CD4-positive, CD25-positive, alpha-beta regulatory T cell (primary cell): ENCODE measurements at places on chromosomes 1 and 21.

DNA sequence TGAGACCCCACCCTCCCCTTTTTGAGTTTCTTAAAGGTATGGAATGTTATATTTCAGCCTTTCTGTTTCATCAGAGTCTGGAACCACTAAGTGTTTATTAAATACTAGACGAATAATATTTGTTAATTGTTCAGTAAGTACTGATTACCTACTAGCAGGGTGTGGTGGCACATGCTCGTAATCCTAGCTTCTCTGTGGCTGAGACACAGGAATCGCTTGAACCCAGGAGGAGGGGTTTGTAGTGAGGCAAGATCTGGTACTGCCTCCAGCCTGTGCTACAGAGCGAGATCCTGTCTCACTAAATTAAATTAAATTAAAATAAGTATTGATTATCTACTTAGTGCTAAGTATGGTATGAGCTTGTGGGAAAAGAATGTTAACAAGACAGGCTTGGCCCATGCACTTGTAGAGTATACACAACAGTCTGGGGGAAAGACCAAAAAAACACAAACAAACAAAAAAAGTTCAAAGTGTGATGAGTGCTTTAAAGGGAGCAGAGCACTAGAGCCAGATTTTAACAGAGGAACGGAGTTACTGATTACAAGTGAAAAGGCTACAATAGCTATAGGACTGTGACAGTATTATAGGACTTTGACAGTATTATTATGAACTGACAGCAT is 2.4 kb downstream of the CEPT1 start:
- DNase-seq = no peak

GRCh38 chr21:33075128-33075527 is 5.2 kb downstream of the OLIG1 start:
- no peak for DNase-seq

- no peak for DNase-seq
Observed at GRCh38 chr1:101971304-101971703, 25.4 kb downstream of the OLFM3 start.

- no peak for DNase-seq
Observed at GRCh38 chr1:95176861-95177260, 57.1 kb upstream of the RWDD3 start.

- DNase-seq = no peak
Observed at GRCh38 chr21:26055010-26055409, 115.6 kb downstream of the APP start.

GRCh38 chr1:68319907-68320306 is 87.6 kb upstream of the WLS start:
- DNase-seq = no peak

GRCh38 chr1:75789988-75790387 is 3.9 kb downstream of the RABGGTB start:
- no peak for DNase-seq

GRCh38 chr1:154575147-154575927 is 7.8 kb downstream of the CHRNB2 start:
- no peak for DNase-seq

- no peak for DNase-seq
Observed at GRCh38 chr1:62722796-62723195, 34.6 kb upstream of the DOCK7 start.

- no peak for DNase-seq
Observed at GRCh38 chr1:177328251-177328650, 157.5 kb downstream of the BRINP2 start.

DNA sequence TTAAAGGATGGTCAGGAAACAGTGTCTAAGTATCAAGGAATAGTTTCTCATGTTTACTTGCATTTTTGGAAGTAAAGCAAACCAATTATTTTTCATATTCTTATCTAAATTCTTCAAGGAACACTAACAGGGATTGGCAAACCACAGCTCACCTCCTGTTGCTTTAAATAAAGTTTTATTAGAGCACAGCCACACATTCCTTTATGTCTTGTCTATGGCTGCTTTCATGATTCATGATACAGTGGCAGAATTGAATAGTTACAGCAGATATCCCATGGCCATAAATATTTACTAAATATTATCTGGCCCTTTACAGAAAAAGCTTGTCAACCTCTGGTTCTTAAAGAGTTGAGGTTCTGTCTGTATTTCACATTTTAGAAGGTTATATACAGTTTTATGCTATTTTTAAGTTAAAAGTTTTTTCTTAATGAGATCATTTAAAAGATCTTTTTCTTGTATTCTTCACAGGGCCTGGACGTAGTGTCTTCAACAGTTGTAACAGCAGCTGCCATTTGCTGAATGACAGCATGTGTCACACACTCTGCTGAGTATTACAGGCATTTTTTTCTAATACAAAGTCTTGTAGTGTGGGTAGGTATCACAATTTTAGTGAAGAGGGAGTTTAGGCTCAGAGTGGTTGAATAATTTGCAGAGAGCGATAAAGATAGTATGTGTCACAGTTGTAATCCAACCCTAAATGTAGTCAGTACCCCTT is 2.6 kb downstream of the ZNF691 start:
- no peak for DNase-seq

GRCh38 chr1:212412374-212412773 is 2.3 kb downstream of the PACC1 start:
- DNase-seq = no peak

DNA sequence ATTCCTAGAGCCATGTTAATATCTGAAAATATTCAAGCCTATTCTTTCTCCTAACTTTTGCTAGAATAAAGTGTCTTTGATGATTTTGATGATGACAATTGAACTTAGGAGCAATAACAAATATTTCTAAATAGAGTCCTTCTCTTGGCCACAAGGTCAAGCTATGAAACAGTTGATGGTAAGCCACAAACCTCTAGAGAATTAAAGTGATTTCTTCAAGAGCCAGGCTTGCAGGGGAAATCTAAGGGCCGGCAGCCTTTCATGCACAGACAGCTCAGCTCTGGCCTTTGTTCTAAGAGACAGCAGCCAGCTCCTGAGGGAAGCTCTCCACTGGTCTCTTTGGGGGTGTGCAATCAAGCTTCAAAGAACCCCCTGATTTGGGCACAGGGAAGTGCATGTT is 59.0 kb downstream of the SUSD4 start:
- DNase-seq = no peak

DNA sequence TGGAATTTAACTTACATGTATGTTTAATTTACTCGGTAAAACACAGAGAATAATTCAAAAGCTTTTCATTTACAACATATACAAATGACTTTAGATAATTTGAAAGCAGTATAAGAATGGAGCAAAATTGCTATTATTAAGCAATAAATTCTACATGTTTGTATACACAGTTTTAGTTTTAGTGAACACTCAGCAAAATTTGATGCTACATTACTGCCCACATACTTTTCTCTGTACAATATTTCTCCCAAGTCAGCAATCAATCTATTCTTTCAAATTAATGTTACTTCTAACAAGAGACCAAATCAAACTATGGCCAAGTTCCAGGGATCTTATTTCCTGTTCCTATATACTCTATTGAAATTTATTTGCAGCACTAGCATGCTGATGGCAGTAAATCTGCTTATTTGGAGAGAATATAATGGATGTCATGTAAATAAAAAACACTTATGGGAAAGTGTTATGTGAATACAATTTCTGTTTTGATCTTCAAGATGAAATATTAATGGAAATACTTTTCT is 82.6 kb upstream of the BRINP3 start:
- no peak for DNase-seq

DNA sequence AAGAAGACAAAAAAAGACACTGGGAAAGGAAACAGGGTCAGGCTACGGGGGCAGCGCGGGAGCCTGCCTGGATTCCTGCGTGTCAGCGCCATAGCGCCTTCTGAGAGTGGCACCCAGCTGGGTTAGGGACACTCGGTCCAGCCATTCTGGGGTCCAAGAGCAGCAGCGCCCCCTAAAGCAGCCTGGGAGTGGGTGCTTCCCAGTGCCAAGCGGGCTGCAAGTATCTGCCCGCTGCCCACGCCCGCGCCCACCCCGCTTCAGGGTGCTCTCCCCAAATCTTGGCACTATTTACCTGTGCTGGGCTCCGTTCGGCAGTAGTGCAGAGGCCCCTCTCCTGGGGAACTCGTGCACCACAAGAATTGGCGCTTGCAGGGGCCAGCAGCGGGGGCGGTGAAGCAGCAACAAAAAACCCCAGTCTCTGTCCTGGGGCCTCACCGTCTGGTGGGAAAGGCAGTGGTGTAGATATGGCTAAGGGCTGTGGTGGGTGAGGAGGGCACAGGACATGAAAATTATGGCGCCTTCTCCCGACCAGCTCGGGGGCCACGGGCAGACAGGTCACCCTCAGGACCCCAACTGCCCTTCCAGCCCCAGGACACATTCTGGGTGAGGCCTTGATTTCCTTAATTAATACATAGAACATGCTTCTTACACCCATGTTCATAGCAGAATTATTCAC is 24.1 kb upstream of the LBR start:
- no peak for DNase-seq

- DNase-seq = no peak
Observed at GRCh38 chr1:35555601-35556477, 1.4 kb downstream of the KIAA0319L start.

DNA sequence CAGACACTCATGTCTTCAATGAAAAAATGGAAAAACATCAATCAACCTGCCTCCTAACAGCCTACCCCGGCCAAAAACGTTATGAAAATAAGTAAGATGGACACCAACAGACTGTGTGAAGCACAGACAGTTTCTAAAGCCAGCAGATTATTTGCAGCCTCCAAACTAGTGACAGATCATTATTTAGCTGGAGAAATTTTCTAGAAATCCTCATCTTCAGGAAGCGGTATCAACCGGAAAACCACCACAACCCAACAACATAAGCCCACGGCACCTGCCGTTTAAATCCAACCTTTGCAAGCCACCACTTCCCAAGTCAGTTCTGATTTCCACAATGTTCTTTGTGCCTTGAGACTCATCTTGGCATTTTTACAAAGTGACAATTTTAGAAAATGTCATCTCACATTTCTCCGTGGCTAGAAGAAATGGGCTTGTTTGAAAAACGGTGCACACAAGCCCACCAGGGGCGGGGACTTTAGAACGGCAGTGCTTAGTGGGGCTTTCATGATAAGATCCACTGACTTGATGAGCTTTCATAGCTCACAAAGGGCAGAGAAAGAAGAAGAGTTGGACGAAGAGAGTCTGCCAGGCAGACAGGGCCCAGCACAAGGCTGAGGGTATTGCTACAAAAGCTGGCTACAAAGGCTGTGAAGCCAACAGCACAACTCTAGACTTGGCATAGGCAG is 34.5 kb downstream of the LRRC38 start:
- DNase-seq = no peak

DNA sequence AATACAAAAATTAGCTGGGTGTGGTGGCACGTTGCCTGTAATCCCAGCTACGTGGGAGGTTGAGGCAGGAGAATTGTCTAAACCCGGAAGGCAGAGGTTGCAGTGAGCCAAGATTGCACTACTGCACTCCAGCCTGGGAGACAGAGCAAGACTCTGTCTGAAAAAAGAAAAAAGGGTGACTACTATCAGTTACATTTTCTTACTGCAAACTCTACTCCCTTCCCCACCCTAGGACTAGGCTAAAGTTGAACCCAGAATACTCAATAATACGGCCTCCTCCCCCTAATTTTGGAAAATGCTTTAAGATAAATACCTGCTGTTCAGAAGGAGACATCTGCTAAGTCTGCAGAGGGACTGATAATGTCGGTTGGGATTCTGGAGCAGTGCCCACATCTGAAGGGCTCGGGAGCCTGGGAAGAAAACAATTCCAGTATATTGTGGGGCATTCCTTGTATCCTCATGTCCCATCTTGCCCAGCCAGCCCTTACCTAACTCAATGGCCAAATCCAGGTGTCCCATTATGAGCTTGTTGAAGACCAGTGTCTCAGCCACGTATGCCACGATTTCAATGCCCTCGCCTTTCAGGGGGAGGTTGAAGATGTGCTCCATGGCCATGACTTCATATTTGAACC is 89.7 kb downstream of the ADCY10 start:
- no peak for DNase-seq

- DNase-seq = no peak
Observed at GRCh38 chr1:54857746-54858561, 29.0 kb downstream of the DHCR24 start.

GRCh38 chr1:1122981-1123480 is 7.1 kb upstream of the C1orf159 start:
- DNase-seq = no peak

GRCh38 chr1:39648496-39648895 is 9.1 kb upstream of the HEYL start:
- no peak for DNase-seq

DNA sequence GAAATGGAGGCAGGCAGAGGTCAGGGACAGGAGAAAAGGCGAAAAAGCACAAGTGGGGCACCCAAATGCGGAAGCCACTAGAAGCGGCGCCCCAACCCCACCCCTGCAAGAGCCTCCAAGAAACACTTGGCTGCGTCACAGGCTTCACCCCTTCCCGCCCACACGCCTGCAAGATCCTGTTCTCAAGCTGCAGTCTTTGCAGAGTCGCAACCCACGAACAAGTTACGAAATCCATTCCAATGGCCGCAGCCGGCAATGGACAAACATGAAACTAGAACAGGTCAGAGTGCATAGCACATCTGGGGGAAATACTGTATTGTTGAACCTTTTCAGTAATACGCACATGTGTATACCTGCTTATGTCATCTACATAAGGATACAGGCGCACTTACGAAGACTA is 103.6 kb downstream of the PSMG1 start:
- no peak for DNase-seq

- no peak for DNase-seq
Observed at GRCh38 chr1:234264832-234265231, 108.4 kb upstream of the COA6 start.

DNA sequence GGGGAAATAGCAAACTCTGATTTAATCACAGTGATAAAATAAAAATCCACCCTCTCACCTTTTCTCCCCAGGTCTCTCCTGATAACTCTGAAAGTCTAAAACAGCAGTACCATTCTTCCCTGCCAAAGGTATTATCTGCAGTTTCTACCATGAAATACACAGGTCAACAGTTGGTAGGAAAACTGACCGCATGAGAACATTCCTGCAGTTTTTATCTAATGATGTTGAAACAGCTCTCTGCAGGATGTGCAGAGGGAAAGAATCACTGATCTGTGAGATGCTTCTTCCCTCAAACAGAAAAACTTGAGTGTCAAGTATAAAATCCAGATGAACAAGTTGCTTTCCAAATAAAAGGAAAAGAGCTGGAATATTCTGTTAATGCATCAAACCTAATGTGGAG is 39.1 kb downstream of the KCNJ6 start:
- DNase-seq = no peak

DNA sequence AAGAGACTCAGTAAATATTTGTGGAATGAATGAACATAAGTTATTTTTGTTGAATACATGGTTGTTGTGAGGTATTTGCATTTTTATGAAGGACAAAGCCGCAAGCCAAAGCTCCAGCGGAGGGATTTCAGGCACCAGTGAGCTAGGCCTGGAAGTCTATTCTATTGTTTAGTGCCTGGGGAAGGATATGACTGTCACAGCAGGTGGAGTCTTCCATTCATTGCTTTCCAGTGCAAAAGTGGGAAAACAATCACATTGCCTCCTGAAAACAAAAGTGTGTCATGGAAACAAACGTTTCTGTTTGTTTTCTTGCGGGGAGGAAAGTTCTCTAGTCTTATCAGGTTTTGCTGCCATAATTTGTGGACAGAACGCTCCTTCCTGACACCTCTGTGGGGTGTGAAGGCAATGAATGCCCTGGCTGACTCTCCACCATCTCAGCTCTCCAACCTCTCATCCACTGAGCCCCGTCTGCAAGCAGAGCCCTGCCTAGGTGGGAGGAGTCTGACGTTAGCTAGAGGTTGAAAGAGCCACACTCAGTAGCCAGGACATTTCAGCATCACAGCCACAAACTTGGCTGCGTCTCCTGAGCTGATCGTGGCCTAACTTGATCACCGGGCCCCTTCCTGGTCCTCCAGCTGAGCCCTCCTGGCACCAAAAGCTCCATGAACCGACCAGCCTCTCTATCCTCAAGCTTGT is 739.1 kb downstream of the MATN1 start:
- no peak for DNase-seq

- no peak for DNase-seq
Observed at GRCh38 chr1:165895451-165895871, 68.0 kb downstream of the UCK2 start.
